ENCODE measurements at places on chromosomes 12 and 14.

DNA sequence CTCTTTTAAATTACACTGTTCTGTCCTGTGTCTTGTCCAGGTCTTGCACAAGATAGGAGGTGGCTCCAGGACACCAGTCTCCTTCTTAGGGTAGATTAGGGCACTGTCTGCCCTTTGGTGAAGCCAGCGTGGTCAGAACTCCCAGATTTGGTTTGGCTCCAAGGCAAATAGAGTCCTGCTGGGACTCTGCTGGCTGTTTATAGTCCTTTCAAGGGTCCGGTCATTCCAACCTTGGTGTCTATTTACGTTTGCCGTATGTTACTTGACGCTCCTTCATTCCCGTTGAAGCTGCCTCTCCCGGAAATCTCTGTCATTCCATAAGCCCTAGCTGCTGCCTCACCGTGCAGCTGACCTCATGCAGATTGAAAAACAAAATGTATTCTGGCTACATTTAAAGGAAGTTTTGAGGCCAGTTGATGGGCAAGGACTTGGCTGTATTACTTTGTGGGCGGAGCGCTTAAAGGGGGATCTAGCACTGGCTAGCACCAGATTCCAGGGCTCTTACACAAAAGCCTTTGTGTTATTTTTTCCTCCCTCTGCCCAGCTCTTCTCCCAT is 180.6 kb downstream of the AKAP6 start:
- DNase-seq = no peak

GRCh38 chr14:105460116-105460515 is 14.5 kb upstream of the CRIP2 start:
- no peak for DNase-seq

DNA sequence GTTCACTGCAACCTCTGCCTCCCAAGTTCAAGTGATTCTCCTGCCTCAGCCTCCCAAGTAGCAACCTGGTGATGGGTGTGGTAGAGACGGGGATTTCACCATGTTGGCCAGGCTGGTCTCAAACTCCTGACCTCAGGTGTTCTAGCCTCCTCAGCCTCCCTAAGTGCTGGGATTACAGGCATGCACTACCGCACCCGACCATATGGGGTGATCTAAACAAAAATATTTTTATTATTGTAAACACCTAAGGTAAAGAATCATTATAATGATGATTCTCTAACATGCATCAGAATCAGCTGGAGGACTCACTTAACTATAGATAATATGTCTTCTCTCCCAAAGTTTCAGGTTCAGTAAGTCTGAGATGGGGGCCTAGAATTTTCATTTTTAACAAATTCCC is 96.2 kb upstream of the ALG10 start:
- DNase-seq = no peak

- no peak for DNase-seq
These were observed 7.0 kb downstream of the SLC25A29 start for GRCh38 chr14:100299238-100299560.

DNA sequence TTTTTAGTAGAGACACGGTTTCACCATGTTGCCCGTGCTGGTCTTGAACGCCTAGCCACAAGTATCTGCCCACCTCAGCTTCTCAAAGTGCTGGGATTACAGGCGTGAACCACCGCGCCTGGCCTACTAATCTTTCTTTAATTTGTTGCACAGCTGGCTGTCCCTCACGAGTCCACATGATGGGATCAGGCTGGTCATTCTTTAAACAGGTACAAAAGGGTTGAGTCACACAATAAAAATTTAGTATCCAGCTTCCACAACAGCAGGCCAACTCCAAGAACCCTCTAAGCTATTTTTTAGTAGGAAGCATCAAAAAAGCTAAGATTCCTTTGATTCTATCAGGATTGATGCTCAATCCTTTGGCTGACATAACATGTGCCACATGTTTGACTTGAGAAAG is 17.8 kb downstream of the SINHCAF start:
- DNase-seq = no peak

GRCh38 chr12:39723831-39724230 is 104.2 kb upstream of the ABCD2 start:
- no peak for DNase-seq

DNA sequence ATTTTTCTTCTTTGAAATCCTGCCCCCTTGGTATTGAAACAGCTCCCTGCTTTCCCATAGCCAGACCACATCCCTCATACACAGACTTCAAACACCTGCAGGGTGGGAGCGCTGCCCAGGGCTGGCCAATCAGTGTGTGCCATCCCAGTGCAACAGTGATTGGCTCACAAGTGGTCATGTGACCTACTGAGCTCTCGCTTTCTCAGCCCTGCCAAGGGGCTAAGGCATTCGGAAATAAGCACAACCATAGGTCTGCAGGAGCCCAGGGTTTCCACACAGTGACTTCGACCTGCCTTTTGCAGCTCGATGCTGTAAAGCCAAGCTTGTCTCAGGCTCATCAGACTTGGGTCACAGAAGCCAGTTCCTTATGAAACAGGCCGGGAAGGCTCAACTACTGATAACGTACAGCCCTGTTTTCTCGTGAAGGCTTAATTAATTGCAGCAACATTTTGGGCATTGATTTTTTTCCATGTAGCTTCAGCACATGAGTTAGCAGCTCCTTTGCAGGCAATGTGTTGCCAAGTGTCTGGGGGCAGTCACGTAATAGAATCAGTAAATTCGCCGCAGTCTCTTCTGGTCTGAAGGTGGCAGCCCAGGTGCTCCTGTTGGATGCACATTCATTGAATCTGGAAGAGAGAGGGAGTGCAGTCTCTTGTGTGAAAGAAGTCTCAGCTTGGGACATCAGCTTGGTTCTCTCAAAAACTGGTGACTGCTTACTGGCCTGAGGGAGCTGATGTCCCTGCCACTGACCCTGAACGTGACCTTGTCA is 1091.8 kb downstream of the AACS start:
- DNase-seq = no peak

DNA sequence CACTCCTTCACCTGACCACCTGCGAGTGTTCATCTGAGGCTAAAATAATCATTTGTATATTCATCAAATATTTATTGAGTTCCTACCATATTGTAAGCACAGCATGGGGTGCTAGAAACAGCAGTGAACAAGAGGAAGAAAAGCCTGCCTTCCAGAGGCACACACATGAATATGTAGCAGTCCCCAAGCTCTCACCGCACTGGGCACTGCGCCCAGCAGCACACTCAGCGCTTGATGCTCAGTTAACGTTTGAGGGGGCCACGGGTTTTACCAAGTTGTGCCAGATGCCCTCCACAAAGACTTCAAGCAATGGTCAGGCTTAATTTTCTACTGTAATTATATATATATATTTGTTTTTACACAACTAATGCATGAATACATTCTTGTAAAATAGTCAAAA is 52.0 kb downstream of the HELB start:
- no peak for DNase-seq

- no peak for DNase-seq
These were observed 30.8 kb downstream of the P2RX2 start for GRCh38 chr12:132649226-132649945.

GRCh38 chr12:58570411-58570810 is 349.9 kb downstream of the LRIG3 start:
- DNase-seq = no peak

GRCh38 chr12:47954467-47955045 is 8.8 kb upstream of the TMEM106C start:
- DNase-seq = no peak

- no peak for DNase-seq
These were observed 1.6 kb upstream of the ARID4A start for GRCh38 chr14:58296726-58297125.

- DNase-seq = no peak
These were observed 192.6 kb upstream of the BCL2L14 start for GRCh38 chr12:11877869-11878780.

DNA sequence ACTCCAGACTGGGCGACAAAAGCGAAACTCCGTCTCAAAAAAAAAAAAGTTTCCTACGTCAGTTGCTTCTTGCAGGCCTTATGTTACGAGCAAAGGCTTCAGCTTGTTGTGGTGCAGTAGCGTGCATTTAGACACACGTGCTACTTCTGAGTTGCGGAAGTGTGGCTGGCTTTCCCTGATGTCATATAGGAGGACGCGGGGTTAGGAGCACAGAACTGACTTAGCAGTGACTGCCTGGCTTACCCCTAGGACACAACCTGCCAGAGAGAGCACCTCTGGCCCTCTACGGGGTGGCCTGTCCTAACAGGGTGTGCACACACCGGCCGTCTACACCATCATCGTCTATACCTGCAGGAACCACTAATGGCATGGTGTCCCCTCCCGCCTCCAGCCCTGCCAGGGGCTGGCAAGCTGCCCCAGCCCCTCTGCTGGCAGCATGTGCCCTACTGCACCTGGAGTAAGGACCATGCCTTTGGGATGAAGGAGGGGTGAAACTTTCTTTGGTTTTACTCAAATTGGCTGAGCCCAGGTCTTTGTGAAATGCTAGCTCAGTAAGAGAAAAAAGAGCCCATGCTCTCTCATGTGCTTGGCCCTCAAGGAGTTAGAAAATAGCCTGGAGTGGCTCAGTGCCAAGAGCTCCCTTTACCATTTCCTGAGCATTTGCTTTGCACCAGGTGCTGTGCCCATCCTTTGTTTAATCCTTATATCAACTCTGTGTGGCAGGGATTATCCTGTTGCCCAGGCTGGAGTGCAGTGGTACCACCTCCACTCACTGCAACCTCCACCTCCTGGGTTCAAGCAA is 1.7 kb upstream of the GPR68 start:
- peak; percentile 90 for DNase-seq

DNA sequence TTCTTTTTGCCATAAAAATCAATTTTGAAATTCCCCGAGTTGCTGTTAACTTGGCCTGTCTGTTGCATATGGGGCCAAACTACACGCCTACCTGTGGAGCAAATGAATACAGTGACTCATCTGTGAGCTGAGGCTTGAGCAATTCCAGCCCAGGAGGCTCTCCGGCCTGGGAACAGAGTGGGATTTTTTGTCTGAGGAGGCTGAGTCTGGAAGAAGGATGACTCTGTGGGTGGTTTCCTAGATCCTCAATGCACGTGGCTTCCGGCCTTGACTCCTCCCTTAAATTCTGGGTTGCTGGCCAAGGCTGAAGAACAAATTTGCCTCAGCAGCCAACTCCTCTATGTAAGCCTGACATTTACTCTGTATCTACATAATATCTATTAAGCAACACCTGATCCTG is 124.1 kb downstream of the SSPN start:
- DNase-seq = no peak

DNA sequence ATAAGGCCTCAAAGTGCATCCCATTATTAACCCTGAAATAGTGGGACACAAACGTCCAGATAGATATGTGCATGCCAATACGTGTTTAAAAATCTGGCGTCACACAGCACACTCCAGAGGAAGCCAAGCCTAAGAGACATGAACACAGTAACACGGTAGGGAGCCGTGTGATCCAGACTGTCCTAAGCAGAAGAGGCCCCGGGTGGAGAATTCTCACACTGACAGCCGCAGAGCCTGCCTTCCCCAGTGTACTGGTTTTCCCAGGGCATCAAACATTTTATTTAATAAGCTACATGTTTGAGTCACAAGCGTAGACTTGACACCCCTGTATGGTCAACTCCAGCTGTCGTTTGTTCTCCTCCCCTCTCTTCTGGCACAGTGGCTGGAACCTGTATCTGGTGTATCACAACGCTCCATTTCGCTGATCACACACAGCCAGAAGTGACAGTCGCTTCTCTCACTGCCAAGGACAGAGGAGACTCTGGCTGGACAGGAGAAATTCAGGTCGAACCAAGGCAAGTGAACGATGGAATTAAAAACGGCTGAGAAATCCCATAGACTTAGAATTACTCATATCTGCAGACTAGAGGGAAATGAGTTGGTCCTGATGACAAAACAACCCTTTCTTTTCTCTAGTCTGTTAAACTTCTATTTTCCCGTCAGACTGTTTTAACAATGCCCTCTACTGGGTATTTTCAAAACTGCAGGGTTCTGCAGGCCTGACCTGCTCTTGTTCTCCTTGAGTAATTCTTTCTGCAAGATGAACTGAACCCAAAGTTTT is 359.9 kb downstream of the RGS6 start:
- peak; percentile 3 for DNase-seq

DNA sequence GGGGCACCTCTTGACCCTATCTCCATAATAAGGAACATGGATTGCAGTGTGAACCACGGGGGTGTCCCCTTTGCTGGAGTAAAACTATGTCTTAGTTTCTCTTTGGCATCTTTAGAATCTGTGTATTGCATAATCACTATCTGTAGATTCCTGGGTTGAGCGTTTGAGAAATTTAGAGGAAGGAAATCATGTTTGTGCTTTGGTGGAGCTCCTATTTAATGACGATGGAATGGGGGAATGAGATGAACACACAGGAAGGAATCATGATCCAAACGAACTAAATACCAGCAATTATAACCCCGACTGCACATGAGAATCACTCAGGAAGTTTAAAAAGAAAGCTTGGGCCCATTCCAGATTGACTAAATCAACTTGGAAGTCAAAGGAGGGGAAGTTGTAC is 1.3 kb upstream of the MYG1 start:
- DNase-seq = no peak

DNA sequence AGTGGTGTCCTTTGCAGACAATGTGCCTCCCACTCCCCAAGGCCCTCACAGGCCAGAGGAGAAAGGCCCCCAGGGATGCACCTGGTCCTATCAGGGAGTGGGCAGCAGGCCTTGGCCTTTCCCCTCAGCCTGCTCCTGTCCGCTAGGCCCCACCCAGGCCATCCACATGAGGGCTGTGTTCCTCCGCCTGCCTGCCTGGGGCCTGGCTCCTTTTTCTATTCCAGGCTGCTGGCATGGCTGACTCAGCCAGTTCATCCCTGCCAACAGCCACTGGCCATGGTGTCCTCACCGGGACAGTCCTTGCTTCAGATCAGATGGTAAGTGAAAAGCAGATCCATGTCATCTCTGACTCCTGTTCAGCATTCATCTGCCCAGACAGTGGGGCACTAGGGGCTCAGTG is 13.4 kb downstream of the ISM2 start:
- no peak for DNase-seq

GRCh38 chr14:65137648-65138307 is 35.5 kb upstream of the MAX start:
- no peak for DNase-seq

DNA sequence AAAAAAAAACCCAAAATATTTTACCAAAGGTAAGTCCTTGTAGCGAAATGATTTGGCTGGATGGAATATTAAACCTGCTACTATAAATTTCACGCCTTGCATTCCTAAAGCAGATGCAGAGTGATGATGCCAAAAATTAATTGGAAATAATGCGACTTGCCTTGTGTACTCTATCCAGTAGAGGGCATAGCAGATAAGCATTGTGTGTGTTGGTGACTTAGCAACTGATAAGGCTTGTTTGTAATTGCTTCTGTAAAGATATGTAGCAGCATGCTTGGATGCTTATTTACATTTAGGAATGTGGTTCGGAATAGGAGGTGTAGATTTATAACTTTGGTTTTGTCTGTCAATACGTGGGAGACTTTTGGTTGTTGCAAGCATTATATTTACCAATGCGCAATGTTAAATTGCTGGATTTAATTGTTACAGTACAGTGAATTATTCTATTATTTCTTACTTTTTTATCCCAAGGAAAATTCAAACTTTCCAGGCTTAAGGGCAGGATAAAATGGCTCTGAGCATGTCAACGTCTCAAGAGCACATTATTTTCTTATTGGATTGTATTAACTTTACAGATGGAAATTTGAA is 80.5 kb downstream of the TMEM260 start:
- DNase-seq = no peak

GRCh38 chr14:63710497-63710896 is 17.4 kb downstream of the SGPP1 start:
- DNase-seq = no peak
